ENCODE measurements at places on chromosomes 5 and 9.

DNA sequence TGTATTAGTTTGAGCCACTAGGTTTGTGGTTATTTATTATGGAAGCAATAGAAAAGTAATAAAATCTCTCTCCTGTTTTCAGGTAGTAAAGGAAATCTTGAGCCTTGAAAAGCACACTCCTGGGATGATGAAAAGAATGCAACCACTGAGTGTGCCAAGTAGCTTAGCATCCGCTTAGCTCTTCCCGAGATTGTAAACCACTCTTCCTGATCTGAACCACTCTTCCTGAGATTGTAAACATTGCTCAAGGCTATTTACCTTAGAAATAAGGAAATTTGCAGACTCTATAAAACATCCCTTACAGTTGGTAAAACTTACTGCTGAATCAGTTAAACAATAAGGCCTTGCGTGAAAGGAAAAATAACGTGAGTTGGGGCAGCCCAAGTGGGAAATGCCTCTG is 17.4 kb upstream of the IL33 start:
- DNase-seq, result no peak

DNA sequence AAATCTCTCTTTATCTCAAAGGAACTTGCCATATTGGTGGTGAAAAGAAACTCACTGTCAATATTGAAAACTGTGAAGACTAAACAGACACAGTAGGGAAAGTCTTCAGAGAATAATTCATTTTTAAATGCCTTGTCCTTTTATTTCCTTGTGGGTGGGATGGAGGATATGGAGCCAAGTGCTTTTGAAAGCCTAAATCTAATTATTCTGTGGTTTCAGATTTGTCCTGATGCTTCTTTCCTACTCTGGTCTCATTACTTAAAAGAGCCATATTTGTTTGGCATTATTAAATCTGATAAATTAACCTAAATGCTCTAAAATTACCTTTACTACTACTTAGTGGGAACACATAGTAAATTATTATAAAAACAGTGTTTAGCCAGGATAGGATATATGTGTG is 258.3 kb upstream of the EFNA5 start:
- DNase-seq, result no peak

DNA sequence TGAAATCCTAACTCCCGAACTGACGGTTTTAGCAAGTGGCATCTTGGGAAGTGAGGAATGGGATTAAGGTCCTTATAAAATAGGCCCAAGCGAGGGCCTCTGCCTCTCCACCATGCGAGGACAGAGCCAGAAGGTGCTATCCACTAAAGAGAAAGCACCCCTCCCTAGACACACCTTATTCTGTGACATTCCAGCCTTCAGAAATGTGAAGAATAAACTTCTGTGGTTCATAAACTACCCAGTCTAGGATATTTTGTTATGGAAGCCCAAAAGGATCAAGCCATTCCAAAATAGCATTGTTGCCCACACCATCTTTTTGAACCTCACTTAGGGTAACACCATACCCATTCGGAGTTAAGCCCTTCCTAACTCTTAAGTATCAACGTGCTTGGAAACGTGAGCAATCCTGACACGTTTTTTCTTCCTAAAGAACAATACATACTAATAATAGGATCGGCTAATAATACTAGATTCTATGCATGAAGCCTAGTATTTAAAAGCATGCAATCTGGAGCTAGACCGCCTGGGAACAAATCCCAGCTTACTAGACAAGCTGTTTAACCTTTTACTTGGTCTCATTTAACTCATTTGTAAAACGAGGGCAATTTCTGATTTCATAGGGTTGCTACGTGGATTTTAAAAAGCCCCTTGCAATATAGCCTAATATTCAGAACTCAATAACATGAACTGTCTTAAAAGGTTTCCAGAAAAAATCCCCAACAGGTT is 1.1 kb upstream of the SMC2 start:
- DNase-seq, result peak; percentile 43

- peak; percentile 6 for DNase-seq
Measured at GRCh38 chr5:144333336-144333920, 162.8 kb downstream of the KCTD16 start.

DNA sequence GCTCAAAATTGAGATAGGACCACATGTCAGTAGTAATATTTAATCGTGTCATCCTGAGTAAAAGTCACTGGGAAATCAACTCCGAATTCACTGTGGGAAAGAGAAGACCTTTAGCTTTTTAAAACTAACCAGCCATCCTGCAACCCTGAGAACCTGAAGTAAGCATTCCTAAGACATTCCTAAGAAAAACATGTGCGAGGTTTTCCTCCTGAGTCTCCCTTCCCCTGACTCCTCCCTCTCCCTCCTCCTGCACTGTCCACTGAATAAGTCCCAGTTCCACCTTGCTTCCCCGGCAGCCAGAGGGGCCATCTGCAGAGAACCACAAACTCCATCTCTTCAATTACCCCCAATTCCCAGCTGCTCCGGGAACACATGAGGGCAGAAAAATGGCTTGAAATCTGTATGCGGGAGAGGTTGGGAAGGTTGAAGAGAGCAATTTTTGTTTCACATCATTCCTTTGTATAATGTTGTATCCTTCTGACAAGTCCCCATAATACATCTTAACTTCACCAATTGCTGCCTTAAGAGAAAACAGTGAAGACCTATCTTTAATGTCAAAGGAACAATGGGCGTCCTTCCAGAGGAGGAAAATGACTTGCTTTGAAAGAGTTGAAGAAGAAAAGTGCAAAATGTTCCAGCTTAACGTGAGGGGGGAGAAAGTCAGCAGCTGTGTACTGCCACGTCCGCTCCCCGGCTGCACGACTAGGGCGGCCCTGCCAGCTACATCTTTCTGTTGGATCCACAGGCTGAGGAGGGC is 186.3 kb downstream of the ZNF462 start:
- peak; percentile 47 for DNase-seq

DNA sequence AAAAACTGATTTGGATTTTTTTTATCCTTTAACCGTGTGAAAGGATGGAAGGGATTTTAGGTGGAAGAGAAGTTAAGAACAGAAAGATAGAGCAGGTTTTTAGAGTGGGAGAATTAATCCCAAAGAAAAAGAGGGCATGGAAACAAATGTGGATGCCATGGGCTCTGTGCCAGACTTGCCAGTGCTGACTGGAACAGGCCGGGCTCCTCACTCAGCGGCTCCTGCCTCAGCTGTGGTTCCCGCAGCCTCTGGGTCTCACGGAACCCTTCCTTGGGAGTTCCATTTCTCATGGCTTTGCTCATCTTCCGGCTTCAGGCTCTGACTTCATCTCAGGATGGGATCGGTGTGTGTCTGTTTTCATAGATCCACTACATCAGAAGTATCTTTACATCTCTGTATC is 30.4 kb upstream of the SLC2A8 start:
- DNase-seq, result no peak

DNA sequence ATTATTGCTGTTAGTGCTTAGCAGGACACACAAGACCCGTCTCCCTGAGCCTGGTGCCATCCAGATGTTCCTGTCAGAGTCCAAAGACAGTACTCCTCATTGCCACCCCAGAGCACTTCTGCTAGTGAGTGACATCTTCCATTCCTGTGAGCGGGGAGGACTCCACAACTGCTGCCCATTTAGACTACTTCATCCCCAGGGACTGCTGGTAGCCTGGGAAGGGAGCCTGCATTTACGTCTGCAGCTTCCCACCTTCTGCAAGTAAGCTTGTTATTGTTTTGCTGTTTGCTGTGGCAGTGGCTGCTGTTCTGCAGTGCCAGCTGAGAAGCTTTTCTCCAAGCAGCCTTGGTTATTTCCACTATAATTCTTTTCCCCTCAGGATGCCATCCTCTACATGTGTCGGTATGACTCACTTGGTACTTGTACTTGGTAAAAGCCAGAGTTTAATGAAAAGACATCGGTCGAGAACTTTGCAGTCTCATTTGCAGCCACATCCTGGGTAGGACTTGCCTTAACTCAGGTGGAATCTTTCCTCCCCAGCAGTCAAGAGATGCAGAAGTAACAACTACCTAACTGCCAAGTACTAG is 10.6 kb upstream of the MAP1B start:
- DNase-seq, result no peak

DNA sequence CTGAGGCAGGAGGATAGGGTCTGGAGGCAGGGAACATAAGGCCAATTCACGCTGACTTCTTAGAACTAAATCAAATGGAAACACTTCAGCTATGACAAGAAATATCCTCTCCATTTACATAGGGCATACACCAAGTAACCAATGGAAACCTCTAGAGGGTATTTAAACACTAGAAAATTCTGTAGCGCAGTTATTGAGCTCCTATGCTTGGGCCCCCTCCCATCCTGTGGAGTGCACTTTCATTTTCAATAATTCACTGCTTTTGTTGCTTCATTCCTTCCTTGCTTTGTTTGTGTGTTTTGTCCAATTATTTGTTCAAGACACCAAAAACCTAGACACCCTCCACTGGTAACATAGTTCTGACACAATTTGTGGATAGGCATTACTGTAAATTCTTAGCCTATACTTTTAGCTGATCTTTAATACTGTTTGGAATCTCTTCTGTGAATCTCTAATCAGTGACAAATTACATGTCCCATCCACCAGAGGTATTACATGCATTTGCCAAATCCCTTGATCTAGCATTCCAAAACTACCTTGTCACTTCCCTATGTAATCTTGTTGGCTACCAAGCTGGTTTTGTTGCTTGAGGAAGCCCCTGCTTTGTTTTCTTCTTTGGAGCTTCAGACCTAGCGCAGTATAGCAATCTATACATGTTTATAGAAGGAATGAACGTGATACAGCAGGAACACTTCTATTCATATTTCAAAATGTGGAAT is 61.6 kb downstream of the ST8SIA4 start:
- DNase-seq, result peak; percentile 18

GRCh38 chr5:16489322-16489791 is 23.8 kb upstream of the ZNF622 start:
- DNase-seq, result peak; percentile 85

DNA sequence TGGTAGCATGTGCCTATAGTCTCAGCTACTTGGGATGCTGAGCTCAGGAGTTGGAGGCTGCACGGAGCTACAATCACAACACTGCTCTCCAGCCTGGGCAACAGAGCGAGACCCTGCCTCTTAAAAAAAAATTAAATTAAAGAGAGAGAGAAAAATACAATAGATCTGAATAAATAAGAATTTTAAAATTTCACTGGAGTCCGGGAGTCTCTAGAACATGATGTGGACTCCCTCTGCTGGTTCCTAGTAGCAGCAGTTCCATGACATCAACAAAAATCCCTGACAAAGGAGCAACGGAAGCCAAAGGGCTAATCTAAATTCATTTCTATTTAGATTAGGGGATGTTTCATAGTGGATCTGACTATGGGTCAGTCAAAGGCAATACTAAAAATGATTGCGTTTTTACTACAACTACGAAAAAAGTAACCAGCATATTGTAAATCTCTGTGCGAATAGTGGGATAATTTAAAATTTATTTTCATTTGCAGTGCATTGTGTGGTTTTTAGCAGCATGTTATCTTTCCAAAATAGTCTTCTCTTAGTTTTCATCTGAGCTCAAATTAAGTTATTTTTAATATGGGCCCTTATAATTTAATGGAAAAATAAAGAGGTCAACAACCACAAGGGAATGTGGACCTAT is 6.7 kb downstream of the INIP start:
- DNase-seq, result peak; percentile 76

DNA sequence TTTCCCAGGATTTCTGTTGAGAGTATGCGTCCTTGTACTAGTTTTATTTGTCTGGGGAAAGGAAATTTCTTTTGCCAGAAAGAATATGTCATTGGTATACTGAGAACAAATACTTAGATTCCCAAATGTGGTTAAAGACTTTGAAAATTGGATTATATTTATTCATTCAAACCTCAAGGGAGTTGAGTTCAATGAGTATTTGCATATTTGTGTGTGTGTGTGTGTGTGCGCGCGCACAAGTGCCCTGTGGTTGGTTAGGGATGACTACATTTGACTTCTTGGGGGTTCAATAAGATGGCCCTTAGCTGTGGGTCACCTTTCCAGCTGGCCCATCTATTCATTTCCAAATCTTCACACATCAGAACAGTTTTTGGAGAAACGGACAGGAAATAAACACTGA is 4.9 kb downstream of the RXFP3 start:
- no peak for DNase-seq

DNA sequence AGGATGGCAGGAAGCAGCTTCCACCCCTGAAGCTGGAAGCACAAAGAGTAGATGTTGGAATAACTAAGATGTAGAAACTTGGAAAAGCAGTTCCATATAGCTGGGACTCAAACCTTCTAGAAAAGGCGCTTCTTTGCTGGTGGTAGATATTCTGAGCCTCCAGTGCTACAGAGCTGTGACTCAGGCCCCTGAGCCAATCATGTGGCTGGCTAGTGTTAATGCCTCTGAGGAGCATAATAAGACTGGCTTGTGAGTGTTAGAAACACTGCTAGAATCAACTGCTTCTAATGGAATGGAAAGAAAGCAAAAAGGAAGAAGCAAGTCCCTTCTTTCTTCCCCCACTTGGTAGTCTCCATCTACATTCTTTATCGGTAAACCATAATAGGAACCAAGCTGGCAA is 234.2 kb upstream of the DMAC1 start:
- DNase-seq, result no peak

DNA sequence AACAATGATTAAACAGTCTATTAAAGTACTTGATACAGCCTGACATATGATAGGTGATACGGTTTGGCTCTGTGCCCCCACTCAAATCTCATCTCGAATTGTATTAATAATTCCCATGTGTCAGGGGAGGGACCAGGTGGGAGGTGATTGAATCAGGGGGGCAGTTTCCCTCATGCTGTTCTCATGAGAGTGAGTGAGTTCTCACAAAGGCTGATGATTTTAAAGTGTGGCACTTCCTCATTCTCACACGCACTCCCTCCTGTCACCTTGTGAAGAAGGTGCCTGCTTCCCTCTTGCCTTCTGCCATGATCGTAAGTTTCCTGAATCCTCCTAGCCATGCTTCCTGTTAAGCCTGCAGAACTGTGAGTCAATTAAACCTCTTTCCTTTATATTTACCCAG is 40.1 kb upstream of the TARS1 start:
- no peak for DNase-seq

DNA sequence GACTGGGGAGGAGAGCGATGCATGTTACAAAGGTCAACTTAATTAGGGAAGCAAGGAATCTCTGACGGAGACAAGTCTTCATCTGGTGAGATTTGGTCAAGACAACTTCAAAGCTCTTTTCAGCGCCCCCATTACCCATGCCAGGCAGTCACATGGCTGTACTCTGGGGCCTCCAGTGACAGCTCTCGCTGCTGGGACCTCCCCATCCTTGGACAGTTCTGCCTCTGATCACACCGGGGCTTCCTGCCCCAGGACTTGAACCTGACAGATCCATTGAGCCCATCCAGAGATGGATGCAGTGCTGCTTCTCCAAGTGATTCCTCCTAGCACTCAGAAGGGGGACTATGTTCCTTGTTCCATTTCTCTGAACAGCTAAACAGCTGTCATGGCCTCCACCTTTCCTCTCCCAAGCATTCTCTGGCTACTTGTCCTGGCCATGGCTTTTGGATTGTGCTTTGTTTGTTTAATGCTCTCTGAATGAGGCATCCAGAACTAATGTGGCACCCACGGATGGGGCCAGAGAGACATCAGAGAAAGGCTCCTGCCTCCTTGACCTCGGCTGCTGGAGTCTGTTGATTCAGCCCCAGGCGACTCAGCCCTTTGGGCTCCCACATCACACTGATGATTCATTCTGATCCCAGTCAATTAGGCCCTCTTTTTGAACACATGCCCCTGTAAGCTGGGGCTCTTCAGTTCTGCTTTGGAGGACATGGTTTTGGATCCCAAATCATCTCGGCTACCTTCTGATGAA is 122.1 kb upstream of the ADAMTS16 start:
- no peak for DNase-seq
